ENCODE measurements at places on chromosomes 11 and 22.

DNA sequence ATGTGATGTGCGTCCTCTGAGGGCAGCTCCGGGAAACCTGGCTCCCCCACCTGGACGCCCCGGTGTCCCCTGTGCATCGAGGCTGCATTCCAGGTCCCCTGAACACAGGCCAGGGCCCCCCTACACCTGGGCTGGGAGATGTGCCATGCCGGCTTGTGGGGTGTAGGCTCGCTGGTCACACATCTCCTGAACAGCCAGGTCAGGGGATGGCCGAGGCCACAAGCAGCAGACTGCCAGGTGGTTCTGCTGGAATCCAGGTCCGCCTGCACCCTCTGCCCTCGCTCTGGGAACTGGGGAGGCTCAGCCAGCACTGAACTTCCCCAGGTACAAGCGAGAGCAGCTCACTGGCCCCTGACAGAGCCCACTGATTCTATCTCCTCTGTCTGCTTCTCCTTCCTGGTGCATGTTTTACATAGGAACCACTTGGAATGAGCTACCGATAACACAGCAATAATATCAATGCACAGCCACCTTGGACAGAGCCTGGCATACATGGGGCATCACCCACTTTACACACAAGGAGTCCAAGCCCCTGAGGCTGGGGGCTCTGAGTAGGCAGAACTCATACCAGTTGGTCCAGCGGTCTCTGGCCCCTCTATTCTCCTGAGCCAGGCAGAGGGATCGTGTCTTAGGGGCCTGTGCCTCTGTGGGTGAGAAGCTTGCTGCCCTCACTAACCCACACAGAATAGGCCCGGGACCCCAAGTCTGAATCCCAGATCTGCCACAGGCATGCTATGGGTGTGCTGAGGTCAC, 46.8 kb downstream of the TBX1 start:
- no peak for DNase-seq

- DNase-seq = no peak
Observed at GRCh38 chr22:49232319-49233067, 595.2 kb downstream of the BRD1 start.

- DNase-seq = peak; percentile 49
Observed at GRCh38 chr22:46737976-46738646, at the start of gene CERK. CERK (minus strand) TSS chr22:46738252; CDS start chr22:46738148, 104 bp downstream.

DNA sequence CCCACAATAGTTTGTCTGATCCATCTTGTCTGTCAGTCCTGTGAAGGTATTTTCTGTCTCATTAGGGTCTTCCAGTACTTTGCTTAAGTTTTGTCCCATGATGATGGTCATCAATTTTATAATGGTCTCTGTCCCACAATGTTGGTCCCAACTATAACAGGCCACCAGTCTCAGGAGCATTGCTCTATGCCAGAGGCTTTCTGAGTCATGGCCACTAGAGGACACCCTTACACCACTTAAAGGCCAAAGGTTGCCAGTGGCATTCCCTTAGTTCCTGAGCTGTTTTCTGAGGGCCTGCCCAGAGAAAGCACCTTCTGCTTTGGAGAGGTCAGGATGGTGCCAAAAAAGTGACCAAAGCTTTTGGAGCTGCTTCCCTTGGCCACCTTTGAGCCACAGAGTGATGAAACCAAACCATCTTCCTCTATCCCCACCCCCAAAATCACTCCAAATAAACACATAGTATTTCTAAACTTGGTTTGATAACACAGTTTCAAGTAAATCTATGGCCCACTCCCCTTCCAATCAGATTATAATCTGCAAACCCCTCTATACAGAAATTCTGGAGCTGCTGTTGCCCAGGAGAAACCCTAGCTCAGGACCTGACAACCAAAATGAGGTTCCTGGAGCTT, 19.3 kb downstream of the EIF3F start:
- peak; percentile 54 for DNase-seq

DNA sequence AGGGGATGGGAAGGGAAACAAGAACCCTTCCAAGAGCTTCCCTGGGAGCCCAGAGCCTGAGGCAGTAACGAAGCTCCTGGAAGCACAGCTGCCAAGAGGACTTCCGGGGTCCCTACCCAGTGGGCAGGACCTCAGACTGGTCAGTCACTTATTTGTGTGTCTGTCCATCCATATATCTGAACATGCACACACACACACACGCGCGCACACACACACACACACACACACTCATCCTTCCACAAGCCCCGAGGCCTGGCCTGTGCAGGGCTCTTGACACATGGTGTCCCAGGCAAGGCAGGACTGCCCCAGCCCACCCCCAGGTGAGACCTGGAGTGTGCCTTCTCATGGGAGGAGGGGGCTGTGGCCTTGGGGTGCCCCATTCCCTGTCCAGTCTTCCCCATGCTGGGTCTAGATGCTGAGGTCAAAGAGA, 44.9 kb downstream of the IGLL5 start:
- DNase-seq = no peak

Data from activated CD4-positive, alpha-beta T cell treated with anti-CD3 and anti-CD28 coated beads for 48 hours (primary cell).